Nucleus accumbens (tissue), 56 donors: ENCODE measurements at places on chromosomes 16 and 17.

GRCh38 chr17:29412780-29413565 is 22.8 kb downstream of the TAOK1 start:
- DNase-seq, result no peak

DNA sequence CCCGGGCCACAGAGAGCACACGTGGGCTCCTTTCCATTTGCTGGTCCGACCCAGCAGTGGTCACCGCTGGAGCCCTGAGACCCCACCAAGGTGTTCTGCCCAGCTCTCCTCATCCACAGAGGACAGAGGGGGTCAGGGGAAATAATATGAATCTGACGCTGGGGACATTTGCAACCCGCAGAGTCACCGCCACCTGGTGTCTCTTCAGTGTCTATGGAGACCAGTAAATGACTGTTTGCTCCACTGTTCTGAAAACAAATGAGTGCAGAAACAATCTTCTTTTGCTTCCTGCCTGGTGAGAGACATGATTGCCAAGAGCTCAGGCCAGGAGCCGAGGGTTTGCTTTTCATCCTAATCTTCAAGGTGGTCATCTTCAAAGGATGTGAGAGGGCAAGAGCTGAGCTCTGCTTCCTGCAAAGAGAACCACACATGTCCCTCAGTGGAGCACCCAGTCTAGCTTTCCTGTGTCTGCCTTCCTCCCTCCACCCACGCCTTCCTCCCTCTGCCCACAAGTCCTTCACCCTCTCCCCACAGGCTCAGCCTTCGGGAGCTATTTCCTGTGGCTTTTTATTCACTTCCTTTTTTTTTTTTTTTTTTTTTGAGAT is 14.7 kb upstream of the KLHDC4 start:
- no peak for DNase-seq

- DNase-seq, result no peak
These were observed 23.3 kb downstream of the LIMD2 start for GRCh38 chr17:63676584-63676983.

GRCh38 chr16:86052115-86052670 is 153.2 kb downstream of the IRF8 start:
- no peak for DNase-seq

DNA sequence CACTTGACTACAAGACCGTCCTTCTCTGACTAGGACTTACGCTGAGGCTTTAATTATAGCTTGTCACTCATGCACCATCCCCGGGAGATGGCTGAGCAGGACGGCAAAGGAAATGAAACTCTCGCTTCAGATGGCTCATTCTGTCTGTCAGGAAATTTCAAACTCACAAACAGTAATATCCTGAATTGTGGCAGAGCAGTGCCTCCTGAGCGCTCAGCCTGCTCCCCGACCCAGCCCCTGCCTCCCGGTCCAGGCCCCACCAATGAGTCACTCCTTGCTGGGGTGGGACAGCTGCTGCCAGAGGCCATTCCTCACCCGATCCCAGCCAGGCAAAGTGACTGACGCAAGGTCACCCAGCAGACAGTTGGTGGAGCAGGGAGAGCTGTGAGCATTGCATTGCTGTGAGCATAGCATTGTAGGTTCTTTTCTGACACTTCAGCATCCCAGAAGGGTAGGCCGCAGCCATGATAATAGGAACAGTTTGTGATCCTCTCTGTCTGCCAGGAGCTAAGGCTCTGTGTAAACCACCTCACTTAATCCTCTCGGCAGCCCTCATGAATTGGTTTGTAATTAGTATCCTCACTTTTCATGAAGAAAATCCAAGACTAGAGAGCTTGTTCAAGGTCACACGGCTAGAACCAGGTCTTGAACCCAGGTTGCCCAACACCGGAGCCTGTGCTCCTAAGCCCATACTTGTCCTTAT is 20.9 kb downstream of the CCDC182 start:
- no peak for DNase-seq

GRCh38 chr17:30961209-30962188 is 9.3 kb upstream of the RNF135 start:
- no peak for DNase-seq
